ENCODE measurements at places on chromosomes 11 and 22. TPM values are rescaled to one million over a fixed set of nuclear protein-coding genes. Genes with fewer than 3 reads are reported as not detected.

DNA sequence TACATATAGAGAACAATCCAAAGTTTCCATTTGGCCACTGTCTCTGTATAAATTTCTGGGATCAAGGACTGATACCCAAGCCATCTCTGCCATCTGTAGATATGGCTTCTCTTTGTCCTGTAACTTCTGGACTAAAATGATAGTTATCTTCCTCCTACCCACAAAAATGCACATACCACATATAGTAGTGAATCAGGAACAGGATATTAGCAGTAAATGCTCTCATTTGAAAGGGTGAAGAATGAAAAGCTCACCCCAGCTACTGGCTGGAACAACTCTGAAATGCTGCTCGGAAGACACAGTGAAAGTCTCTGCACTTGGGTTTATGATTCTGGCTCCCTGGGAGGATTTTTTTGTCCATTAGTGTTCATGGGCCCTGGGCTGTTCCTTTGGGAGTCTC lies 856.4 kb upstream of the LRRC4C start:
- H3K4me1 ChIP-seq = no peaks in the 10 kb centered on the region
- no peak overlapping the region for H3K27ac ChIP-seq
- no peaks in the 10 kb centered on the region for H3K36me3 ChIP-seq
- H3K27me3 ChIP-seq = no peaks in the 10 kb centered on the region
- no peak for DNase-seq

DNA sequence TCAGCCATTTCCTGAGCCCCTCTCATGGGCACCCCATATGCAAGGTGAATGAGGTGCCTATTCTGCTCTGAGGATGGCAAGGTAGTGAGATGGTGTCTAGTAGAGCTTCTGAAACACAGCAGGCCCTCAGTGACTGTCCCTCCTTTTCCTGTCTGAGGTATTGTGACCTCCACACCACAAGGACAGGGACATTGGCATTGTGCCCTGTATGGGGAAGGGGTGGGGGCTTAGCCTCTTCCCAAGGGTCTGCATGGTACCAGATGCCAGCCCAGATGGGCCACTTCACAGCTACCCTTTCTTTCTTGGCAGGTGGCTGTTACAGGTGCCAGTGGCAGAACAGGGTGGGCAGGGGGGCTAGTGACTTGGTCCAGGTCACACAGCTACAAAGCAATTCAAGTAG lies 78.8 kb downstream of the CABIN1 start:
- no peaks in the 10 kb centered on the region for H3K4me1 ChIP-seq
- H3K4me3 ChIP-seq = no peak overlapping the region
- H3K27me3 ChIP-seq = no peaks in the 10 kb centered on the region
- peaks cover 88% of the 10 kb centered on the region for H3K36me3 ChIP-seq
- no peak overlapping the region for H3K27ac ChIP-seq

Gene KRTAP5-1
- not detected for total RNA-seq

DNA sequence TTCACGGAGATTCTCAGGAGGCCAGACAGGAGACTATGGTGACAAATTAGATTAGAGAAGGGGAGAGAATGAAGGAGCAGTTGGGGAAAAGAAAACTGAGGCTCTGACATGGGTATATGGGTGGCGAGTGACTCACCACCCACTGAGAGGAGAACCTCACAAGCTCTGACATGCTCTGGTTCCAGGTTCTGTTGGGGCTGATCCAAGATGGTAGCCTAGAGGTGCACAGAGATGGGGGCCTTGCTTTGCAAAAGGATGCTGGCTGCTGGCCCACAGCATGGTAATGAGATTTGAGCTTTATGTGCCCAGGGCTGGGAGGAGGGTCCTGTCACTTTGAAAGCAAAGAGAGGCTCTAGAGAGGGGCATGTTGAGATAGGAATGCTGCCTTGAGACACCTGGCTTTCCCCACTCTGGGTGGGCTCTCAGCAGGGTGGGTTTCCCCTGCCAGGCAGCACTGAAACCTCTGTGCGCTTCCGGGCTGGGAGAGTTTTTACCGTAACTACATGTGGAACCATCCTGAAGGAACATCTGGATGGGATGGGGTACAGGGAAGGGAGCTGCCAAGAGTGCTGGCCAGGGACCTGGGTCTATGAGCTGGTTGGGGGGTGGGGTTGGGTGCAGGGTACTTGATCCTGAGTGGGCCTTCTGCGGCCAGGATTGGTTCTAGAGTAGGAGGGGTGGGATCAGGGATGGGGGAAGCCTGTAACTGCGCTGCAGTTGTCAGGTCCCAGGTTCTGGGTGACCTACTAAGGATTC lies 1.2 kb upstream of the GRK2 start:
- peaks cover 21% of the 10 kb centered on the region for H3K36me3 ChIP-seq
- H3K4me3 ChIP-seq = no peak overlapping the region
- DNase-seq = no peak

DNA sequence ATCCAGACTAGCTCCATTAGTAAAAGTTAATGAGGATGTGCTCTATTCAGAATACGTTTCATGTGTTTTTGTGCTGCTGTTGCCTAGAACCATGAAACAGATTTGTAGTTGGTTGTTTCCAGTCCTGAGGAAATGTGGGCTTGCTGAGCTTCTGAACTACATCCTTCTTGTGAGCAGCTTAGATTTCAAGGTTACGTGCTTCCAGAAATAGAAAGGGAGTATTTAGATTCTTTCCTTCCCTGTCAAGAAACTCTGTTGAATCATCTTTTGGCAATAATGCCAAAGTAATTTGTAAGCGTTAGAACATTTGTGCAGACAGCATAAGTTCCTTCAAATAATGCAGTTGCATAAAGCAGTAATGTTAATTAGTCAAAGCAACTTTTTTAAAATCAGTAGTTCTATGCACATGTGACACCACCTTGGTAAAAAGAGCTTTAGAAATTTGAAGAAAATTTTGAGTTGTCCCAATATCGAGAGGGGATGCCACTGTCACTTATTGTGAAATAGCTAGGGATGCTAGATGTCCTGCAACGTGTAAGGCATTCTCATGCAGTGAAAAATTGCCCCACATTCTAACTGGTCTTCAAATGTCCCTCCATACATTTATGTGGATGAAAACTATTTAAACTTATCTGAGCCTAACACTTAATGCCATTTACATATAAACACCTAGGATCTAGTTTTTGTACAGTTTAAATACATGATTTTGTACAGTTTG lies 169.6 kb downstream of the ETS1 start:
- H3K27ac ChIP-seq = no peak overlapping the region
- H3K36me3 ChIP-seq = no peaks in the 10 kb centered on the region
- no peak for DNase-seq
- H3K4me3 ChIP-seq = no peak overlapping the region
- H3K4me1 ChIP-seq = peaks cover 19% of the 10 kb centered on the region

DNA sequence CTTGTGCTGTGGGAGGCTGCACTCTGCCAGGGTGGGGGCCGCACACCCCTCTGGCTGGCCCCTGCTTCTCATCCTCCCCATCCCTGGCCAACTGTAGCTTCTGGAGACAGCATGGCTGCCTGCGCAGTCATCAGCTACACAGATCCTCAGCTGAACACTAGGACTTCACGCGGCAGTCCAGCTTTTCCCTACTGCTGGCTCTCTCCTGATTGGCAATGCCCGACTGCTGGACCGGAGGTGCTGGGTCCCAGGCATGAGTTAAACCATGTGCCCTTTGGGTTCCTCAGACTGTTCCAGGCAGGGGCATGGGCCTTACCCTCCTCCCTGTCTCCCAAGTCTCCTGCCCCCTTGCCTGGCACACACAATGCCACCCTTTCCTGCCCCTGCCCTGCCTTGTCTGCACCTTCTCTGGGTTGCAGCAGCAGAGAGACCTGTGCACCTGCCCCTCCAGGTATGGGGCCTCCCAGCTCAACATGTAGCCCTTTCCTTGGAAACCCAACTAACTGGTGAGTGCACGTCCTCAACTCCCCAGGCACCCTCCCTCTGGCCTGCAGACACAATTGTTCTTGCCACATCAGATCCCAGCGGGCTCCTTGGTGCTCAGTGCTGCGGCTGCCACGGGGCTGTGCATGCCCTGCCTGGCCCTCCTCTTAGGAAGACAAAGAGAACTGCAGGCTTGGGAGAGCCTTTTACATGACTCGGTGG lies 1039.2 kb downstream of the TBC1D22A start:
- no peaks in the 10 kb centered on the region for H3K36me3 ChIP-seq
- H3K4me3 ChIP-seq = no peak overlapping the region
- H3K4me1 ChIP-seq = no peaks in the 10 kb centered on the region
- no peak for DNase-seq
- no peak overlapping the region for H3K27ac ChIP-seq
- H3K27me3 ChIP-seq = no peaks in the 10 kb centered on the region

GRCh38 chr11:9609841-9610240 lies 36.4 kb downstream of the WEE1 start:
- no peak overlapping the region for H3K27ac ChIP-seq
- no peak overlapping the region for H3K4me3 ChIP-seq
- DNase-seq = no peak
- no peaks in the 10 kb centered on the region for H3K27me3 ChIP-seq
- H3K4me1 ChIP-seq = peaks cover 17% of the 10 kb centered on the region
- no peaks in the 10 kb centered on the region for H3K36me3 ChIP-seq

Gene SCGB1C1
- not detected for total RNA-seq

DNA sequence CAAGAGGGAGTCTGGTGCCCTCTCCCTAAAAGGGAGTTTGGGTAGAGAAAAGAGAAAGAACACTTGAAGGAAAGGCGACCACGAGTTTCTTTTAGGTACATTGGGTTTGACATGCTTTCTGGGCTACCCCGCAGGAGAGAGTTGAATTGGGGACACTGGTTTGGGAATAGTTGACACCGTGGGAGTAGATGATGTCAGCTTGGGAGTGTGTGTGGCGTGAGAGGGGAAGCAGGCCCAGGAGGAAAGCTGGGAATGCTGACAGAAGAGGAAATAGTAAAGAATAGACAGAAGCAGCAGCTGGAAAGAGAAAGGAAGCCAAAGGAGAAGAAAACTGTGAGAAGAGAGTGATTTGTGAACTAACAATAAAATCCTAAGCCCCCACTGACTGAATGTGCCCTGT lies 442.9 kb downstream of the DYNC2H1 start:
- no peaks in the 10 kb centered on the region for H3K36me3 ChIP-seq
- H3K27me3 ChIP-seq = no peaks in the 10 kb centered on the region
- H3K4me3 ChIP-seq = no peak overlapping the region
- no peaks in the 10 kb centered on the region for H3K4me1 ChIP-seq

GRCh38 chr11:92259861-92260260 lies 35.2 kb downstream of the FAT3 start:
- DNase-seq = no peak
- no peak overlapping the region for H3K27ac ChIP-seq
- no peaks in the 10 kb centered on the region for H3K27me3 ChIP-seq
- H3K4me3 ChIP-seq = no peak overlapping the region
- H3K36me3 ChIP-seq = no peaks in the 10 kb centered on the region

- no peaks in the 10 kb centered on the region for H3K36me3 ChIP-seq
- no peaks in the 10 kb centered on the region for H3K4me1 ChIP-seq
- no peak overlapping the region for H3K4me3 ChIP-seq
- H3K27me3 ChIP-seq = no peaks in the 10 kb centered on the region
These were observed 736.0 kb upstream of the CCDC90B start for GRCh38 chr11:84022201-84022600.

DNA sequence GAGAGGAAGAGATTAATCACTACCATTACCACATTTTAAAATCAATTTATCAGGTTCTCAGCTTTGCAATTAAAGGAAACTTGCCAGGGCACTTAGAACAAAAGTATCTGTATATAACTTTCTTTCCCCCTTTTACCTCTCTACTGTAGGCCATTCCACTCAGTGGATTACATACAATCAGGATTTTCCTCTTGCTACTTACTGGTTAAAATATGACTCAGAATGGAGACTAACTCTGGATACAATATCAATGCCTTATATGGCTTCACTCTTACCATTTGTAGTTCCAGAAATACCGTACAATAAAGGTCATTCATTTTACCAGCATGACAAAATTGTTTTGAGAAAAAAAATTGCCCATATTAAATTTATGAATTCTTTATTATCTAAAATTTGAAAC lies 706.8 kb downstream of the KCNA4 start:
- H3K27me3 ChIP-seq = no peaks in the 10 kb centered on the region
- no peaks in the 10 kb centered on the region for H3K4me1 ChIP-seq
- H3K4me3 ChIP-seq = no peak overlapping the region
- no peaks in the 10 kb centered on the region for H3K36me3 ChIP-seq
- H3K27ac ChIP-seq = no peak overlapping the region
- DNase-seq = no peak

GRCh38 chr11:4991060-4991459 lies 3.6 kb upstream of the OR51L1 start:
- no peaks in the 10 kb centered on the region for H3K36me3 ChIP-seq
- no peaks in the 10 kb centered on the region for H3K4me1 ChIP-seq
- no peak overlapping the region for H3K27ac ChIP-seq
- no peak overlapping the region for H3K4me3 ChIP-seq
- no peak for DNase-seq

- H3K27me3 ChIP-seq = no peaks in the 10 kb centered on the region
- peaks cover 19% of the 10 kb centered on the region for H3K36me3 ChIP-seq
These were observed 39.0 kb downstream of the TBX1 start for GRCh38 chr22:19799322-19800190.

Gene SLCO2B1
- total RNA-seq = not detected

Gene CBLIF
- total RNA-seq = not detected

Gene DEAF1
- total RNA-seq = 68.4 TPM

Gene OSM
- 16.7 TPM for total RNA-seq

- H3K36me3 ChIP-seq = no peaks in the 10 kb centered on the region
- DNase-seq = no peak
- H3K27me3 ChIP-seq = no peaks in the 10 kb centered on the region
- no peak overlapping the region for H3K27ac ChIP-seq
These were observed 115.8 kb upstream of the ARHGAP20 start for GRCh38 chr11:110828086-110828485.

Gene CATSPERZ
- total RNA-seq = not detected

Gene C22orf15
- 0.49 TPM for total RNA-seq

Gene HTR3A
- not detected for total RNA-seq

- H3K27ac ChIP-seq = no peak overlapping the region
- no peaks in the 10 kb centered on the region for H3K4me1 ChIP-seq
- H3K27me3 ChIP-seq = peaks cover 5% of the 10 kb centered on the region
These were observed 9.8 kb upstream of the ELMOD1 start for GRCh38 chr11:107581147-107581546.

Gene SYT13
- not detected for total RNA-seq

Gene TRIM6
- not detected for total RNA-seq

DNA sequence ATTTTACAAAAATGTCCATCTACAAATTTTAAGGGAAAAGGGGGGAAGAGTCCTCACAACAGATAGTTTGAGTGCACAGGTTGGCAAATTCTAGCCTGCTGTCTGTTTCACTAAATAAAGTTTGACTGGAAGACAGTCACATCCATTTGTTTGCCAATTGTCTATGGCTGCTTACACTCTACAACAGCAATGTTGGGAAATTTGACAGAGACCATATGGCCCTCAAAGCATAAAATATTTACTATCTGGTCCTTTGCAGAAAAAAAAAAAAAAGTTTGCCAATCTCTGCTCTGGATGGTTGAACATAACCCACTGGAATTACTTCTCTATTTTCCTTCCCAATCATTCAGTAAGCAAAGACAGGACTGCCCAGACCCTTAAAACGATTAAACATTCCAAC lies 88.2 kb downstream of the FCHSD2 start:
- H3K4me1 ChIP-seq = no peaks in the 10 kb centered on the region
- H3K27me3 ChIP-seq = no peaks in the 10 kb centered on the region
- H3K36me3 ChIP-seq = no peaks in the 10 kb centered on the region
- H3K27ac ChIP-seq = no peak overlapping the region
- H3K4me3 ChIP-seq = no peak overlapping the region
- no peak for DNase-seq

Data from CD4-positive, alpha-beta T cell (primary cell).